Motor neuron (in vitro differentiated cells): ENCODE measurements at places on chromosomes 4 and X.

- no peak for ATAC-seq
Measured at GRCh38 chrX:2185341-2186082, 315.3 kb downstream of the DHRSX start.

DNA sequence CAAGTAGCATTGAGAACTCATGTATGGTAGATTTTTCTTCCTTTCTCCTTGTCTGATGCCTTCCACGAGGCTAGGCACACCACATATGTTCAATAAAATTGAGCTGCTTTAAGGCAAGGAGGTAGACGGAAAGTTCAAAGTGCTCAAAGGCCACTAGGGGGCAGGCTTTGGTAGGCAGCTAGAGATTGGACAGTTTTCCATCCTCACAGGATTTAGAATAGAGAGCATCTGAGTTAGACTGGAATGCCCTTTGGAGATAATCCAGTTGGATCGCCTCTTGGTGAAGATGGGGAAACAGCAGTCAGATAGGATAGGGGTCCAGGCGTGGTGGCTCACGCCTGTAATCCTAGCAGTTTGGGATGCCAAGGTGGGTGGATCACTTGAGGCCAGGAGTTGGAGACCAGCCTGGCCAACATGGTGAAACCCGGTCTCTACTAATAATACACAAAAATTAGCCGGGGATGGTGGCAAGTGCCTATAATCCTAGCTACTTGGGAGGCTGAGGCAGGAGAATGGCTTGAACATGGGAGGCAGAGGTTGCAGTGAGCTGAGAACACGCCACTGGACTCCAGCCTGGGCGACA, 30.4 kb downstream of the ELF4 start:
- peak; percentile 84 for ATAC-seq

DNA sequence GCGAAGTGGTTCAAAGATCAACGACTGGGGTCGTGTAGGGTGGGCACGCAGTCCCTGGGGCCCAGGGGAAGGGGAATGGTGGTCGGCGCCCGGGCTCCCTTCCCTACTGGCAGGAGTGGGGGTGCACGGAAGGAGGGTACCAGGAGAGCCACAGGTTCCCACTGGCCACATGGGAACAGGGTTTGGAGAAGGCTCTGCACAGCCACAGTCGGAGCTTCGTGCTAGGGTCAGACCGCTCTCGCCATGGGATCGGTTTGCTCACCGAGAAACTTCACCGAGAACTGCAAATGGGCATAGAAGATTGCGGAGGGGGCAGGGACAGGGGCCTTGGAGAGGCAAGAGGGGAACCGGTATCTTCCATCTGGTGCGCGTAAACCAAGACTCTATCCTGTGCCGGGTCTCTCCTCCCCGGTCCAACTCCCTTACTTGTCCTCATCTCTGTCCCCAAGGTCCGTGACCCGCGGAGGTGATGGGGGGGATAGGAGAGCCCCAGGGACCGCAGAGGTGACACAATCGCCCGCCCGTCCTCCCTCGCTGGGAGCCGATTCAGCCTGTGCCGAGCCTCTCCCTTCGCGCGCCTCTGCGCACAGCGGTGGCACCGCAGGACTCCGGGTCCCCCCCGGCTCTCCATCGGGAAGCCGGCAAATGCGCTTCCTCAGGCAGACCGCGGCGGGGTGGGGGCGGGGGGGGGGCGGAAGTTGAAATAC, 1.0 kb downstream of the SCD5 start:
- peak; percentile 45 for ATAC-seq

GRCh38 chr4:8726344-8726851, 133.8 kb downstream of the CPZ start:
- no peak for ATAC-seq

- no peak for ATAC-seq
Measured at GRCh38 chr4:81620442-81620841, 148.7 kb upstream of the RASGEF1B start.

DNA sequence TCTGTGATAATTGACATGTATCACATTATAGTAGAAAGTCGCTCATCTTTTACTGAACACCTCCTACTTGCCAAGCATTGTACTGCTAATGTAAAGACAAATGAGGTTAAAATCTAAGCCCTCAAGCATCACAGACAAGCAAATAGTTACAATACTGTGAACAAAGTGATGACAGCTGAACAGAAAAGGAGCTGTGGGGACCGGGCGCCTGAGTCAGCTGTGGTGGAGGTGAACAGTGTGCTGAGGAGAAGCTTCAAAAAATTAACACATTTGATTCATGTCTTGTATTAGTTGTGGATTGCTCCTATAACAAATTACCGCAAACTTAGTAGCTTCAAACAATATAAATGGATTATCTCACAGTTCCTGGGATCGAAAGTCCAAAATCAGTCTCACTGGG, 124.3 kb downstream of the MAPK10 start:
- no peak for ATAC-seq

- no peak for ATAC-seq
Measured at GRCh38 chr4:122744229-122744628, 11.7 kb downstream of the BBS12 start.

- peak; percentile 48 for ATAC-seq
Measured at GRCh38 chr4:25925486-25926201, 11.6 kb downstream of the SMIM20 start.

GRCh38 chr4:150251752-150252190, 173.5 kb downstream of the DCLK2 start:
- ATAC-seq: peak; percentile 36

- peak; percentile 62 for ATAC-seq
Measured at GRCh38 chr4:5365071-5366008, 314.1 kb downstream of the STK32B start.

GRCh38 chr4:79625361-79625760, 217.3 kb upstream of the GK2 start:
- ATAC-seq: no peak

GRCh38 chrX:111823128-111823527, 52.9 kb upstream of the TRPC5OS start:
- ATAC-seq: peak; percentile 63

- ATAC-seq: no peak
Measured at GRCh38 chr4:26137288-26137687, 183.5 kb upstream of the RBPJ start.

DNA sequence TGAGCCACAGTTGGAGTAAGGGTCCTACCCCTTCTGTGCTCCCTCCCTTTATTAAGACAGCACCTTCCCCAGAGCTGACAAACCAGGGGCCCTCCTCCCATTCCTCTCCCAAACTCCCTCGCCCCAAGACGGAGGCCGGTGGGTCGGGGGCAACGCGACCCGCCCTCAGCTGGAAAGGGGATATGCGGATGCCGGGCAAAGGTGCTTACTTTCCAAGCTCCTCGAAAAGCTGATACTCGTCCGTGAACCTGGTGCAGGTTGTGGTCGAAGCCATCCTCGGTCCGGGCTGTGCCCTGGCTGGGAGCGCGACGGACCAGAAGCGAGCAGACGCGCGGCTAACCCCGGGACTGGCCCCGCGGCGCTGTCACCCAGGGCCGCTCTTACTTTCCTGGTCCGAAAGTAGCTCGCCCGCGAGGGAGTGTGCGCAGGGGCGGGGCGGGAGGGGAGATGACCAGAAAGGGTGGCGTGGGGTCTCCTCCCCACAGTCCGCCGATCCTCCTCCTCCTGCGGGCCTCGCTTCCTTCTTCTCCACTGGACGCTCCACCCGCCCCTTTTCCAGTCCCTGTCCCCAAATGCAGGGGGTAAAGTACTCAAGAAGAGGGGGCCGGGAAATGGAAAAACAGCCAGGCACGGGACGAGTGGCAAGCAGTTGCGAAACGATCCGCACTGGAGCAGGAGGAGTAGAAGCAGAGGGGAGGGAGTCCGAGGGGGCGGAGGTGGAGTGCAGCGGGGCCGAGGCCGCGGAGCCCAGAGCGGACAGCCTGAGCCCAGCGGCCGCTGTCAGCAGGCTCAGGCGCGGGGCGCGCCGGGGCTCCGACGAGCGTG, 531 bp downstream of the CAMK2D start:
- ATAC-seq: peak; percentile 63

DNA sequence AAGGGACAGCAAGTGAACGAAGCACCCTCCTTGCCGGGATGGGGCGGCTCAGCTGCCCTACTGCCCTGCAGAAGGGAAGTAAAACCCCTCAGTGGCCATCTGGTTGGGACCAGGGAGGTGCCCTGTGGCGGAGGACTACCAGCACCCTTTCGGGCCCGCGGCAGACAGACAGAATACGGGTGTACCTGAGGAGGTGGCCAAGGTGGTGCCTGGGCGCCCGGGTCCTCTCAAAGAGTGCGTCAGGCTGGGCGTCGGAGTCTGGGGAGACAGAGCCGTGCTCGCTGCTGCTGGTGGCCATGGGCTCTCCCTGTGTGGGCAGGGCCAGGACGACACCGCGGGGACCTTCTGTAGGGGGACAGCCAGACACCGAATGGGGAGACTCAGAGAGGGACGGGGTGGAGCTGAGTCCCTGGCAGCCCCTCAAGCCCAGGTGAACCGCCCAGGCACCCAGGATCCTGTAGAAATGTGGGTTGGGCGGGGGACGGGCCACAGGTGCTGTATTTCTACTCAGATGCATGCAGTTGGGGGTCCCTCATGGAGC, 29.7 kb downstream of the PDHA1 start:
- peak; percentile 14 for ATAC-seq
